ENCODE measurements at places on chromosomes 16 and 17.

DNA sequence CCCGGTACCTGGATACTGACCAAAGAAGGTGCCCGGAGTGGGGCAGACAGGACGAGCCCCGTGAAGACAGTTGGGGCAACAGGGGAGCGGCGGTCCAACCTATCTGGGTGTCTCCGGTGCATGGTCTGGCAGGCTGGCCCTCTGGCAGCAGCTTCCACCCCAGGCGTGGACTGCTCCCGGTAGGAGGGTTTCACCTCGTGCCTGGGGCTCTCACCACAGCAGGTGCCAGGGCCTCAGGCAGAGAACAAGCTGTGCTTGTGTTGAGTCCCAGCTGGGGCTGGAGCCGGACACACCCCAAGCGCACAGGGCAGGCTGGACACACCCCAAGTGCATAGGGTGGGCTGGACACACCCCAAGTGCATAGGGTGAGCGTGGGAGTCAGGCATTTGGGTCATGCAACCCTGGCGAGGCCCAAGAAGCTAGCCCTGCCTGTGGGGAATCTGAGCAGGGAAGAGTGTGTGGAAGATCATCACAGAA, 1.5 kb upstream of the FBXL16 start:
- H3K27ac ChIP-seq, result no peak overlapping the region
- no peaks in the 10 kb centered on the region for H3K36me3 ChIP-seq
- no peak overlapping the region for H3K4me3 ChIP-seq
- H3K4me1 ChIP-seq, result peaks cover 2% of the 10 kb centered on the region
- no peak for DNase-seq

DNA sequence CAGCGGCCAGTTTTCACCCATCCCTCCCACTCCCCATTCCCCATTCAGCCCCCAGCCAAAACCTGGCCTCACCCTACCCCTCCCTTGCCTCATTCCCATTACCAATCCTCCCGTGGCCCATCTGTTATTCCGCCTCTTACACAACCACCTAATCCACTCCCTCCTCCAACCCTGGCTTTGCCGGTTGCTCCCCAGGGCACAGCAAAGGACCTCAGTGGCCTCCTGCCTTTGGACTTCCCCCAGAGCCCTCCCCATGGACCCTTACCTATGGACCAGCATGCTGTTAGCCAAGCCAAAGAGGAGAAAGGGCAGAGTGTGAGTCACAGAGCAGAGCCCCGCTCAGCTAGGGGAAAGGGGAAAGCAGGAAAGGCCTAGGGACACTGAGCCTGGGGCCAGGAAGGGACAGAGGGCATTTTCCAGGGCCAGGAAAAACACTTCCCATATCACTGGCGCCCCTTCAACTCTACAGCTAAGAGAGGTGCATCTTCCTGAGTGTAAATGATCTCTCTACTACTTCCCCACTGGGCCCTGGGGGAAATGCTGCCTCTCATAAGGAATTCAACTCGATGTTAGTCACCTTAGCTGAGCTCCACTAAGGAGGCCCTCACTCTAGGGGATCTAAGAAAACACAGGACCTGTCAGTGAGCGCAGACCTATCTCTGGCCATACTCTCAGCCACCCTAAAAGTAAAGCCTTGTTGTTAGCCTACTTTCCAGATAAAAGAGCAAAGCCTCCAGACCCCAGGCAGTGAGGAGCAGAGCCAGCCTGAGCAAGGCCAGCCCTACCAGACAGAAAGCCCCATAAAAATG, 10.6 kb downstream of the PEMT start:
- peaks cover 4% of the 10 kb centered on the region for H3K4me1 ChIP-seq
- H3K27me3 ChIP-seq, result no peaks in the 10 kb centered on the region
- H3K36me3 ChIP-seq, result no peaks in the 10 kb centered on the region
- DNase-seq, result no peak

GRCh38 chr17:28982131-28982793, 23.6 kb downstream of the SEZ6 start:
- no peaks in the 10 kb centered on the region for H3K27me3 ChIP-seq
- H3K4me3 ChIP-seq, result peak overlapping the region; percentile 16
- DNase-seq, result peak; percentile 41
- H3K4me1 ChIP-seq, result peaks cover 20% of the 10 kb centered on the region
- H3K36me3 ChIP-seq, result no peaks in the 10 kb centered on the region

DNA sequence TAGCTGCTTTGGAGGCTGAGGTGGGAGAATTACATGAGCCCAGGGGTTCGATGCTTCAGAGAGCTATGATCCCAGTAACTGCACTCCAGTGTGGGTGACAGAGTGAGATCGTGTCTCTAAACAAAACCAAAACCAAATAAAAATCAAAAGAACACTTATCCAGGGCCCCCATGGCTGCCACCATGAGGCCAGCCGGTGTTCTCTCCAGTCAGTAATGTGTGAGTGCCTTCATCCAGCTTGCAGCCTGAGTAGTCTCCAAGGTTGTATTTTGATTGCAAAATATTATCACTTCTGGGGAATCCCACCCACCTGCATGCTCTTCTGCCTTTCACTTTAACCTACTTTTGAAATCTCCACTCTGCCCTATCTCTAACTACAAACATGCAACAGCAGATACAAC, 221.0 kb upstream of the WSB1 start:
- no peak for DNase-seq
- peaks cover 1% of the 10 kb centered on the region for H3K27me3 ChIP-seq
- H3K4me3 ChIP-seq, result no peak overlapping the region
- no peaks in the 10 kb centered on the region for H3K4me1 ChIP-seq
- no peak overlapping the region for H3K27ac ChIP-seq
- no peaks in the 10 kb centered on the region for H3K36me3 ChIP-seq

DNA sequence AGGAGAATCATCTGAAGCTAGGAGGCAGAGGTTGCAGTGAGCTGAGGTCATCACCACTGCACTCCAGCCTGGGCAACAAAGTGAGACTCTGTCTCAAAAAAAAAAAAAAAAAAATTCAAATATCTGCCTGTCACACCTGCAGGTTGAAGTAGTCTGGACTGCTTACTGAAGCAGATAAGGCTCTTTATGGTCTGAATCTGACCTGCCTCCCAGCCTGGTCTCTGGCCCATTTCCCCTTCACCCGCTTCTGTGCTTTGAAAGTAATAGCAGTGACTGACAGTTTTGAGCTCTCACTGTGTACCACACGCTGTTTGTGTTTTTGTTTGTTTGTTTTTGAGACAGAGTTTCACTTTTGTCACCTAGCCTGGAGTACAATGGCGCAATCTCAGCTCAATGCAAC, 5.8 kb downstream of the SEZ6L2 start:
- H3K36me3 ChIP-seq, result no peaks in the 10 kb centered on the region
- DNase-seq, result no peak
- H3K4me1 ChIP-seq, result peaks cover 2% of the 10 kb centered on the region

GRCh38 chr17:27390540-27390939, 65.7 kb upstream of the KSR1 start:
- peaks cover 27% of the 10 kb centered on the region for H3K27me3 ChIP-seq
- DNase-seq, result no peak
- no peak overlapping the region for H3K4me3 ChIP-seq
- peaks cover 10% of the 10 kb centered on the region for H3K4me1 ChIP-seq
- no peak overlapping the region for H3K27ac ChIP-seq

- H3K27me3 ChIP-seq, result no peaks in the 10 kb centered on the region
- H3K4me1 ChIP-seq, result no peaks in the 10 kb centered on the region
- H3K27ac ChIP-seq, result no peak overlapping the region
- no peak for DNase-seq
- H3K36me3 ChIP-seq, result peaks cover 26% of the 10 kb centered on the region
Measured at GRCh38 chr17:48123111-48123510, 15.5 kb downstream of the SNX11 start.

DNA sequence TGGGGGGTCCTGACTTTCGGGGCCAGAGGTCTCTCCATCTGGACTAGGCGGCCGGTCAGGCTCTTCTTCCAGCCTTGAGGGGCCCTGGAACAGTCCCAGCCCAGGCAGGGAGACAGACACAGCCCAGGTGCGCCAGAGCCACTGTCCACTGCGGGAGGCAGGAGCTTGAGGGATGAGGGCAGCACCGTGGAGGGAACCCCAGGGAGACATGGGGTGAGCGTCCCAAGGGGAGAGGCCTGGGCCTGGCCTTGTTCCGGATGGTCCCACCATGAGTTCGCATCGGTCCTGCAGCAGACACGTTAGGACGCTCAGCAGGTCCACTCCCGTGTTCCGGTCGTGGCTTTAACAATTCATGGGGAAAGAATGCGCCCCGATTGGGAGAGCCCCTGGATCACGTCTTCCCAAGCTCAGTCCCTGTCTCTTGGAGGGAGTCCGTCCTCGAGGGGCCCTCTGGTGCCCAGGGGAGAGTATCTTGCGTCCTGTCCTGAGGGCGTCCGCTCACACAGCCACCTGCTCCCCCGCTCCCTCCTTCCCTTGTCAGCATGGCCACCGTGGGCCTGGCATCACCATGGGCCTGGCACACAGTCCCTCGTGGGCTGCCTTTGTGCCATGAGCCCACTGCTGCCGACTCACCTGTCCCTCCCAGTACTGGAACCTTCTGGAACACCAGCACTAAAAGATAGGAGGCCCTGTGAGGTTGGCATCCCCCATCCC, 6.7 kb upstream of the NUDT16L1 start:
- no peak overlapping the region for H3K4me3 ChIP-seq
- peaks cover 2% of the 10 kb centered on the region for H3K36me3 ChIP-seq
- H3K4me1 ChIP-seq, result peaks cover 13% of the 10 kb centered on the region
- no peaks in the 10 kb centered on the region for H3K27me3 ChIP-seq

DNA sequence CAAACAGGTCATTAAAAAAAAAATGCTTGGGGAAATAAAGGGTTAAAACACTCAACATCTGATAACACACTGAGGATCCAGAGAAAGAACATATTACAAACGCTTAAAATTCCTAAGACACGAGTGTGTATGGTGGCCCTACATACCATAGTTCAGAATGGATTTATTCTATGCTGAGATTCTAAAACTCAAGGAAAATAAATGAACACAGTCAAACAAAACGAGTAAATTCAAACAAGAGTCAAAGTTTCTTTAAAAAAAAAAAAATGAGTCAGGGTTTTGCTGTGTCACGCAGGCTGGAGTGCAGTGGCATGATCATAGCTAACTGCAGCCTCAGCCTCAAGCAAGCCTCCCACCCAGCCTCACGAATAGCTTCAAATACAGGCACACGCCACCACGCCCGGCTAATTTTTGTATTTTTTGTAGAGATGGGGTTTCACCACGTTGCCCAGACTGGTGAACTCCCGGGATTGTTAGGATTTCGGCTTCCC, 17.4 kb downstream of the CRK start:
- no peak overlapping the region for H3K27ac ChIP-seq
- H3K4me1 ChIP-seq, result peaks cover 9% of the 10 kb centered on the region
- no peak for DNase-seq
- H3K4me3 ChIP-seq, result no peak overlapping the region
- no peaks in the 10 kb centered on the region for H3K27me3 ChIP-seq

GRCh38 chr16:87874639-87875427, 5.5 kb upstream of the SLC7A5 start:
- DNase-seq, result peak; percentile 84
- peaks cover 80% of the 10 kb centered on the region for H3K4me1 ChIP-seq
- H3K27ac ChIP-seq, result peak overlapping the region; percentile 97
- H3K4me3 ChIP-seq, result peak overlapping the region; percentile 72

- no peak for DNase-seq
- H3K4me1 ChIP-seq, result peaks cover 11% of the 10 kb centered on the region
- H3K36me3 ChIP-seq, result peaks cover 20% of the 10 kb centered on the region
- H3K27me3 ChIP-seq, result no peaks in the 10 kb centered on the region
Measured at GRCh38 chr17:16243801-16244567, 27.0 kb downstream of the PIGL start.

Measured in activated naive CD8-positive, alpha-beta T cell treated with anti-CD3 and anti-CD28 coated beads, Interleukin-2, amount 50 U/mL, for 24 hours (primary cell).